AG04449 (cell line): ENCODE measurements at places on chromosomes 4 and X.

GRCh38 chr4:76931087-76931486, 18.5 kb upstream of the SEPTIN11 start:
- no peak for DNase-seq

GRCh38 chr4:106615410-106615945, 246.9 kb upstream of the GIMD1 start:
- DNase-seq: no peak

DNA sequence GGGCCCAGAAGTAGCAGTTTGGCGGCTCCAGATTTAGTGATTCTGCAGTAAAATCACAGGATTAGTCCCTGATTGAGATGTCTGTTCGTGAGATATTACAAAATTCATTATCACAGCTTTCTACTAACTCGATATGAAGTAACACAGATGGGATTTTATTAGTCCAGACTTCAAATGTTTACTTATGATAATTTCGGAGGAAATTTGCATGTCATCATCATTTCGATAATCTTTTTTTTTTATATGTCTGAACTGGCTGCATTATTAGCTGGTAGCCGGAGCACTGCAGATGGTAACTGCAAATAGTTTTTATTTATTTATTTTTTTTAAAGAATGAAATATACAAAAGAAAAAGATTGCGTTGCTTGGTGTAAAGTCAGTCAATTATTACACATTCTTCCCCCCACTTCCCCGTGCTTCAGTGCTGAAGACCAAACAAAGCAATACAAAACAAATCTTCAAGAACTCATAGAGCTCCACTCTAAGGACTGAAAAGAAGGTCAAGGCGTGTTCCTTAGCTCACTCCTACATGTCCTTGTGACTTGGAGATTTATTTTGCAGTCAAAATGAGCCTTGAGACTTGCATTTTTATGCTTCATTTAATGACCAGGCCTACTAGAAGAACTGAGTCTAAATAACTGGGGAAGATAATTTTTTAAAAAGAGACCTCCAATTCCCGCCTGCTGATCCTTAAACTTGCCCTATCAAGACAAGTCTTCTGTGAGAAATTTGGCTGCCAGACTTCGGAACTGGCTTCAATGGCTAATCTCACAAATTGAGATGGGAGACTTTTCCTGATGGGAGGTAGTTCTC, 11.7 kb upstream of the PITX2 start:
- no peak for DNase-seq

DNA sequence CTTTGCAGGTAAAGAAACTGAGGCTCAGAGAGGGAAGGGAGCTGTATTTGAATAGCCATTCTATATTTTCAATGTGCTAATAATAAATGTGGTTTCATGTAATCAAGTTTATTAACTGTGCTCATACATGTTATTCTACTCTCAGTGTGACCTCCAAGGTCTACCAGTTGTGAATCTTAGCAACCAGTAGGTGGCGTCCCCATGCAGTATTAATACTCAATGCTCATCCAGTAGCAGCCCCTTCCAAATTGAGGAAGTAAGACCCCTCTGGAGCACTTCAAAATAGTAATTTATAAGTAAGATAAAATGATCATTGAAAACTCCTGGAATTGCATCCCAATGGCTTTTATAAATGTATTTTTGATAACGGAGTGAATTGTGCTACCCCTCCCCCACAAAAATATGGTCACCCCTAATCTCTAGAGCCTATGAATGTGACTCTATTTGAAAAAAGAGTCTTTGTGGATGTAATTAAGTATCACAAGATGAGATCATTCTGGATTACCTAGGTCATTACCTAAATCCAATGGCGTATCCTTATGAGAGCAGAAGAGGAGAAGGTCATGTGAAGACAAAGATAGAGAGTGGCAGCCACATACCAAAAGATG, 20.4 kb upstream of the SEPSECS start:
- DNase-seq: no peak

DNA sequence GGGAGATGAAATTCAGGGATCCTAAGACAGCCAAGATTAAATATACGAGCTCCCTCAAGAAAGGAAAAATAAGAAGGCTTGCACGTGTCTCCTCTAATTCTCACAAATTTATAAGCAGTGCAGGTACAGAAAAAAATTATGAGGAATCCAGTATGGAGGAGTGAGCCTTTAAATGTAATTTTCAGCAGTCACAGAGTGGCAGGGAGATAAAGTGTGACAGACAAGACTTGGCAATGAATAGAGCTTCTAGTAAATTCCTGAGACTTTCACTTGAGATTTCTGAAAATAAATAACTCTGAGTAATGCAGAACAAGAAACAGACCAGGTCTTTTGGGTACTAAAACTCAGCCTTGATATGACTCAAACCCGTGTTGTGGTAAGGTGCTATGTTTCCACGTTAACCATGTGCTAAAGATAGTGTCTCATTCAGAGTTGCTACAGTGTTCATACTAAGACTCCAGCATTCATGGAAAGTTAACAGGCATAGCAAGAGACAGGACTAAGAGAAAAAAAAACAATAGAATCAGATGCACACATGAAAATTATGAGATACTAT, 119.8 kb downstream of the SPOCK3 start:
- DNase-seq: no peak

DNA sequence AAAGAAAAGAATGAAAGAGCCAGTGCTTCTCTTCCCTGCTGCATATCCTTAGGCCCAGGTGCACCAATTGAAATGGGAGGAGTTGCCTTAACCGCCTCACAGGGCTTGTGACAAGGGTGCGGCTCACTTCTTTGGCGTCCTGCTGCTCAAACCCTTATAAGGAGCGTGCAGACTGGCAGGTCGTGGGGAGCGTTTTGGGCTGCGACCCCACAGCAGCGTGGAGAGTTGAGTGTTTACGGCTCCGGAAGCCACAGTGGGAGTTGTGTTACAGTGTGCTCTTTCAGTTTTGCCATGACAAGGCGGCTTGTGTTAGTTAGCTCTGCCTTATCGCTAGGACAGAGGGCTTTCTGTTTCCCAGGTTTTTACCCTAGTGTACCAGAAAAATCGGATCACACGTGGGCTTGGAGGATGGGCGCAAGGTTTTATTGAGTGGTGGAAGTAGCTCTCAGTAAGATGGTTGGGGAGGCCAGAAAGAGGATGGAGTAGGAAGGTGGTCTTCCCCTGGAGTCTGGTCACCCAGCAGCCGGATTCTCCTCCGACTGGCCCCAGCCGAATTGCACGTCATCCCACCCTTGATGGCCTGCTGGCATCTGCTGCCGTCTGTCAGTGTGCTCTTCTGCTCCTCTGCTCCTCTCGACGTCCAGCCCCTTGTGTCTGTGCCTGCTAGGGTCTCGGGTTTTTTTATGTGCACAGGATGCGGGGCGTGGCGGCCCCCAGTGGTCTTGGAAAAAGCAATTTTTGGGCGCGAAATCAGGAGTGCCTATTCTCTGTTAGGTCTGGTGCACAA, 718.9 kb downstream of the ARAP2 start:
- no peak for DNase-seq

DNA sequence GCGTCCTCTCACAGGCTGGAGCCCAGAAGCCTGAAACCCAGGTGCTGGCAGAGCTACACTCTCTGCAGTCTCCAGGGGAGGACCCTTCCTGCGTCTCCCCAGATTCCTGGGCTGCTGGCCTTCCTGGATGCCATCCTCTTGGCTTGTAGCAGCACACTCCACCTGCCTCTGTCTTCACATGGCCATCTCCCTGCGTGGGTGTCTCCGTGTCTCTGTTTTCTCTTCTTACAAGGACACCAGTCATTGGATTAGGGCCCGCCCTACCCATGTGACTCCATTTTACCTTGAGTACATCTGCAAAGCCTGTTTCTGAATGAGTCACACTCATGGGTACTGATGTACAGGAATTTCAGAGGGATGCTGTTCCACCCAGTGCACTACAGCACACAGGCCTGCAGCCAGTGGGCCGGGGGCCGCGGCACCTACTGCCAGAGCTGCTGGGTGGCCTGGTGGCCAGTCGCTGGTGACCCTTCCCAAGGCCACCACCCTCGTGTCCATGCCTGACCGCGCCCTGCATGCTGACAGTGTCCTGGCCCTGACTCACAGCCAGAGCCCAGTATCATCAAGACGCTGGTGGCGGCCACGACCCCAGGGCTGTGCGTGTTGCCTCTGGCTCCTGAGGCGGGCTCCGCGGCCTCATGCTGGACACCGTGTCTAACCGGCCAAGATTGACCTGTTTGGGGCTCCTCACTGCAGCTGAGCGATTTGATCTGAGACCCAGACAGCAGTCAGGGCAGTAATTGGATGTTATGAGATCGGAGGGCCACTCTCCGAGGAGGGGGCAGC, 63.6 kb upstream of the NKX1-1 start:
- DNase-seq: no peak

- DNase-seq: no peak
These were observed 60.1 kb downstream of the LRP2BP start for GRCh38 chr4:185335579-185335978.

DNA sequence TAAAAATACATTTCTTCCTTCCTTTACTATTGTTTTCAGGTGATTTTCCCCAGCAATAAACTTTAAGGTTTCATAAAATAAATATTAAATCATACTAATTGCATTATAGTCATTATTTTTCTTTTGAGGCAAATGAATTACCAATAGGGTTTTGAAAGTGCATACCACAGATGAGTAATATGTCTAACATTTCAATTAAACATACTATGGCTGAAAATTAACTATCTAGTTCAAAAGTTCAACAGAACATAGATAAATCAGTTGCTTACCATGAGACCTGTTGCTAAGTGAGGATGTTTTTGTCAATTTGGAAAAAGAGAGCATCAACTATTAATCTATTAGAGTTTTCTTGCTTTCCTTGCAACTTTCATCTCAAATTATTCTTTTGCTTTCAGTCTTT, 35.0 kb downstream of the NPY5R start:
- no peak for DNase-seq

- DNase-seq: no peak
These were observed at the start of gene MAP7D3 for GRCh38 chrX:136251041-136251991. TSS of gene MAP7D3 (minus strand) at chrX:136251400. CDS start at chrX:136251358, 42 bp downstream.

- DNase-seq: no peak
These were observed 4.7 kb upstream of the AMMECR1 start for GRCh38 chrX:110322603-110323002.

- DNase-seq: no peak
These were observed 93.1 kb downstream of the SLC16A2 start for GRCh38 chrX:74514384-74514783.

DNA sequence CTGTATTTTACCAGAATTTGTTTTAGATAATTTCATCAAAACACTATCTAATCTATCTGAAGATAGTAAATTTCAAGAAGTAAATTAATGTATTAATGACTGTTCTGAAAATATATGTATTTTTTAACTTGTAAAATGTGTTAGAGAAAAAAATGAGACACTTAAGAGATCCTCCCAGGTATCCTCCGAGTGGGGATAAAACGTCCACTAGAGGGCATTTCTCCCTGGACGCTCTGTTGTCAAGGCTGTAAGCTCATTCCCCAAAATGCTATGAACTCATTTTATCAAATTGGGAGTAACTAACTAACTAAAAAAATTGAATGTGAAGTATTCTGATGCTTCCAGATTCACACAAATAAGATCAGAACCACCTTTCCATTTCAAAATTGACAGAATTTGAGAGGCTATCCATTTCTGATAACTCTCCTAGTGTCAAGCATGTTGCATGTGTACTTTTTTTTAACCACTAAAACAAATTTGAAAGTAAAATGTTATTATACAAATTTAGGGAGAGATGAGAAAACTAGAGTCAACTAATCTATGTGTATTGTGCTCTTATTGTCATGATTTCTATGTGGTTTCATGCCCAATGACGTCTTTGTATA, 337.3 kb upstream of the HS3ST1 start:
- no peak for DNase-seq

DNA sequence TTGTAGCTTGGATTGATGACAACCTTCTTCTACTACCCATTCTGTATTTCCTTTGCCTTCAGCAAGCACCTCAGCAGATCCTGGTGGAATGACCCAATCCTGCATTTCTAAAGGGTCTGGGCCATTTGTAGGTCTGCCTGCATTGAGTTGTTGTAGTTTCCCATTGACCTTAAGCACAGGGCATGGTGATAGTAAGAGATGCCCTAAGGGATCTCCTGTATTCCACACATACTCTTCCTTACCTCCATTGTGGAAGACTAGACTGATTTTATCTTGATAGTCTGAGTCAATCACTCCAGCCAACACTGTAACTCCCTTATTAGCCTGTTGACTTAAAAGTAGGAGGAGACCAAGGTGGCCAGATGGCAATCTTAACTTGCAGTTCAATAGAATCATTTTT, 184.5 kb downstream of the GRIA2 start:
- DNase-seq: no peak

DNA sequence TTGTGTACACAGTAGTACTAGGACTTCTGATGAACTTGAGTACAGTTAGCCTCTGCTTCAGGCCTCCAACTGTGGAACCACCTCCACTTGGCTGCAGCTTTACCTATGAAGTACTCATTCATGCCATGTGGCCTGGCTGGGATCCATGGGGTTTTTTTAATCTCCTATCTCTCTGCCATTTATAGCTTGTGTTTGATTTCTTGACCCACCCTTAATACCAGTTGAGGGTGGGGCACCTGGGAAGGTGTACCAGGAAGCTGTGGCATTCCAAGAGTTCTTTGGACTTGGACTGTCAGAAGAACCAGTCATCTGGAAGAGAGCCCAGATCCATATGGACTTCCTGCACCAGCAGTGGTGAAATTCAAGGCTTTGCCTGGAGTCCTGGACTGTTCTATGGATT, 230.1 kb downstream of the SHROOM3 start:
- DNase-seq: no peak

GRCh38 chr4:123699880-123700771, 303.5 kb downstream of the SPRY1 start:
- DNase-seq: peak; percentile 90

DNA sequence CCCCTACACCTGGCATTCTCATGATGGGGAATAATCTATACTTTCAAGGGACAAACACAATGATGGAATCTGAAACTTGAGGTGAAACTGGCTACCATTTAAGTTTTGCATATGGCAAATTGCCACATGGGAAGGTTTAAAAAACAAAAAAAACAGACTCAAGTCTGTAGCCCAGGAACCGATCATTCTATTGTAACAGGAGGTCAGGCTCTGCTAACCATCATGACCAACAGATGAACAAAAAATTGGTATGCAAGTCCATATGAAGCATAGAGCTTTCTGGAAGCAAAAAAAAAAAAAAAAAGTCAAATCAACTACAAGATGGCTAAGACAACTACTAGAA, 594.3 kb upstream of the DIPK2B start:
- no peak for DNase-seq

- DNase-seq: peak; percentile 82
These were observed 118.3 kb upstream of the ETNPPL start for GRCh38 chr4:108881190-108881589.

DNA sequence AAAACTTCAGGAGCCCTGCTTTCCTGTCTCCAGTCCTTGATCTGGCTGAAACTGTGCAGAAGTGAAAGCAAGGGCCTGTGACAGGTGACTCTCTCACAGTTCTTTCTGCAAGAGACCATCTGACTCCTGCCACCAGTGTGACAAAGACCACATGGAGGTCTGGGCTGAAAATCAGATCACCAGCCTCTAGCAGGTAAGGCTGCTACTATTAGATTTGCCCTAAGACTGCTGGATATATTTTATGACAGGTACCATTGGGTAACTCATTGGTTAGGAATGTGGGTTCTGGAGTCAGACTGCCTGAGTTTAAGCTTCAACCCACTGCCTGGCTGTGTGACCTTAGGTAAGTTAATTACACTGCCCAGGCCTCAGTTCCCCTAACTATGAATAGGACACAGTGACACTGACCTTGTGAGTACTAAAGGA, 163.3 kb upstream of the SLC7A11 start:
- DNase-seq: no peak
